ENCODE measurements at places on chromosomes 11 and 22.

DNA sequence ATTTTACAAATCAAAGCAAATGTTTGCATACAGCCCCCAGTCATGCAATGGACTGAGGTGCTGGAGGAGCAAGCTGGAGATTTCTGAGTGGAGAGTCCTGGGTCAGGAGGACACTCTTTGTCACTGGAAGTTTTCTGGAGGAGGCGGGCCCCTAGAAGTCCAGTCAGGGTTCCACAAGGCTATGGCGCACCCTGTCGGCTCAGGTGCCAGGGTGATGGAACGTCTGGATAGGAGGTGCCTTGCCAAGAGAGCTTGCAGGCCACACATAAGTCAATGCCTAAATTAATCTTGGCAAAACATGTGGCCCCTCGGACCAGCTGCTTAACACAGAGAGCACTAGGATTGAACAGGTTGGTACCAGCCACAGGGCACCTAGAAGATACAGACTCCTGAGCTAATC lies 174.7 kb upstream of the CADM1 start:
- DNase-seq, result no peak

DNA sequence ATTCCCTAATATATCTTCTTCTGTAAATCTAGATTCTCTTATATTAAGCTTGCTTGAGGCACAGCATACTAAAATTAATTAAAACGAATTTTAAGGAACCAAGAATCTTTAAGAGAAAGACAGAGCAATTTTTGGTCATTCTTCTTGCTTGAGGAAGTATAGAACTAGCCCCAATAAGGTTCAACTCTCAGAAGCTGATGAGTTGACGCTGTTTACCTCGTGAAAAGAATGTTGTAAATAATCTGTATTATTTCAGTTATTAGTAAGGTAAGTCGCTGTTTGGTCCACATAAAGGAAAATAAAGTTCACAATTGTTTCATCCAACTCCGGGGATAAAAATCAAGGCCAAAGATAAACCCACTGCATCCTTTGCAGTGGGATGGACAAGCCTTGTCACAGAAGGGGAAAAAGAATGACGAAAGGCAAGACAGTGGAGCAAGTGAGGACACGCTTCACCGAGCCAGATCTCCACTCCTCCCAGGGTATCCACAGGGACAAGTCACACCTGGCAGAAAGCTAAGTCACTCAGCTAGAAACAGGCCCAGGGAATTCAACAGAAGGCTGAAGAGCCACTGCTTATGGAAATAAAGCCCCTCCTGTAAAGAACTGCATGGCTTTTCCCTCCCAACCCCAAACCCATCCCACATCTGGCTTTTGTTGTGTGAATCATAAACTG lies 752 bp downstream of the POU2AF1 start:
- DNase-seq, result no peak

DNA sequence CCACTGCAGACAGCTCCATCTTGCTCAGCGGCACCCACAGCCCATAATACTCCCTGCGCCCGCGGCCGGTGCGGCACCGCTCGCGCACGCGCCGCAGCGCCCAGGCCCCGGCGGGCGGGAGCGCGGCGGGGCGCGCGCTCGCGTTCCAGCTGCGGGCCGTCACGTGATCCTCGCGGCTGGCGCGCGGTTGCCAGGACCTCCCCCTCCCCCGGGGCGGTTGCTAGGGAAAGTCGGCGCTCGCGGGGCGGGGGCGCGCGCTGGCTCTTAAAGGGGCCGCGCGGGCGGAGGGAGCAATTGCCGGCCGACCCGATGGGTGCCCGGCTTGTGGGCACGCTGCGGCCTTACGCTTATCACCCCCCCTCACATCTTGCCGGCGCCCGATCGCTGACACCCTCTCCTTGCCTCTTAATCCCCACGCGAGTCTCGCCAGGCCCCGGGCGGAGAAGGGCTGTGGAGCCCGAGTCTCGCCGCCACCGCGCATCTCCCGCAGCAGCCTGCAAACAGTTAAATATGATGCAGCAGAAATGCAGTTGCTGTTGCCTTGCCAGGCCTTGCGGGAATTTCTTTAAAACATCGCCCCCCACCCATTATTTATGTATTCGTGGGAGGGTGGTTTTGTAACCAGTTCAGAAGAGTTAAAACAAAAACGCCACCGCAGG lies at the start of gene CBX6:
TSS of gene CBX6 (minus strand) at position 45 of the 659 bp plus-strand sequence. CDS start at position 19, 26 bp downstream.
- peak; percentile 88 for DNase-seq

- DNase-seq, result no peak
These were observed 59.3 kb upstream of the NUP160 start for GRCh38 chr11:47907499-47907898.

- no peak for DNase-seq
These were observed 2.1 kb downstream of the CLDN25 start for GRCh38 chr11:113781682-113782081.

DNA sequence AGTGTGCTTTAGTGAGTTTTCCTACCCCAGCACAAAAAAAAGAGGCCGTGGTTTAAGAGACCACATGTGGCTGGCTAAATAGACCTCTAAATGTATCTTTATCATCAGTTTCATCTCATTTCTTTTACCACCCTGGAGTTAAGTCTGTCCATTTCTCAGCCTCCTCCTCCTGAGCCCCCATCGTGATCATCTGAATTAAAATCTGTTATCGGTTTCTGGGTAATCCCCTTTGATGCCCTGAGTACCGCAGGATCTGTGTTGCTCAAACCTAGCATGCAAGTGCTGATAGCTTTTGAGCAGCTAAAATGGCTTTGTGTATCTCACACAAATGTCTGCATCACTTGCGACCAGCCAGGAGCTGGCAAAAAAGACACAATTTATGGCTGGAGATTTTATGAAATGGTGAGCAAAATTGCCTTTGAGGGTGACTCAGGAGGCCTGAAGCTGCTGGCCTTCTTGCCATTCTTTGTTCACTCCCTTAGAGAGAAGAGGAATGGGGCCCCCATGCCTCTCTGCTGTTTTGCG lies 236.5 kb downstream of the NTM start:
- no peak for DNase-seq

DNA sequence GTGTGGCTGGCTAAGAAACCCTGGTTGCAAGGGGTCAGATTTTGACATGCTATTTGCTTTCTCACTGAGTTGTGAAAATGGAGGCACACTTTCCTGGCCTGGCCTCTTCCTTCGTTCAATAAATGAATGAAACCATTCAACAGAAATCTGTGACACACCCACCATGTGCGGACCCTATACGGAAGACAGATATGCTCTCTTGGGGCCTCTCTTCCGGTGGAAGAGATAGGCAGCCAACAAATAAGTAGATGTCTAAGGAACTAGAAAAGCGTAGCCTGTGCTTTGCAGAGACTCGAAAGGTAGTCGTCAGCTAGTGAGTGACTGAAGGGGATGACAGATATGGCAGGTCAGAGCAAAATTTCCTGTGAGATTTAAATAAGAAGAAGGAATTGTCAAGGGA lies 5.3 kb downstream of the KCNQ1OT1 start:
- no peak for DNase-seq

- DNase-seq, result no peak
These were observed 2.1 kb downstream of the PLAAT3 start for GRCh38 chr11:63612181-63612580.

GRCh38 chr11:724049-724777 lies 18.2 kb downstream of the EPS8L2 start:
- no peak for DNase-seq

- peak; percentile 22 for DNase-seq
These were observed 2.5 kb upstream of the TPST2 start for GRCh38 chr22:26592421-26592891.

DNA sequence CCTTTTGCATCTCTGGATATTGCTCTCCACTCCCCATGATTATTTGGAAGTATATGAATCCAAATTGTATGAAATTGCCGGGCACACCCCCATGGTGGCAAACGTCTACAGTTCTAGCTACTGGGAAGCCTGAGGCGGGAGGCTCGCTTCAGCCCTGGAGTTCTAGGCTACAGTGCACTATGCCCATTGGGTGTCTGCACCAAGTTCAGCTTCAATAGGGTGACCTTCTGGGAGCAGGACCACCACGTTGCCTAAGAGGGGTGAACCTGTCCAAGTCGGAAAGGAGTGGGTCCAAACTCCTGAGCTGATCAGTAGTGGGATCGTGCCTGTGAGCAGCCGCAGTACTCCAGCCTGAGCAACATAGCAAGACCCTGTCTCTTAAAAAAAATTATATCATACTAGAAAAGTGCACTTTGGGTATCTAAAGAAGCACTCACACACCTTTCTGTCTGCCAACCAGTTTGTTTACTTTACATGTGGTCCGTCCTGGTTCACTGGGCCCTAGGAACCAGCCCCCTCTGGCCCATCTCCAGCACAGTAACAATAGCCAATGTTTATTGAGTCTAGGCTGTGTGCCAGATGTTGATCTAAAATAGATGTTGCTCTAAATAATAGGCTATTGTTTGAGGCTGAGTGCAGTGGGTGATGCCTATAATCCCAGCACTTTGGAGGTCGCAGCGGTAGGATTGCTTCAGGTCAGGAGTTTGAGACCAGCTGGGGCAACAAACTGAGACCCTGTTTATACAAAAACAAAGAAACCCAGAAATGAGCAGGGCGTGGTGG lies 16.4 kb upstream of the KAT5 start:
- DNase-seq, result peak; percentile 58

DNA sequence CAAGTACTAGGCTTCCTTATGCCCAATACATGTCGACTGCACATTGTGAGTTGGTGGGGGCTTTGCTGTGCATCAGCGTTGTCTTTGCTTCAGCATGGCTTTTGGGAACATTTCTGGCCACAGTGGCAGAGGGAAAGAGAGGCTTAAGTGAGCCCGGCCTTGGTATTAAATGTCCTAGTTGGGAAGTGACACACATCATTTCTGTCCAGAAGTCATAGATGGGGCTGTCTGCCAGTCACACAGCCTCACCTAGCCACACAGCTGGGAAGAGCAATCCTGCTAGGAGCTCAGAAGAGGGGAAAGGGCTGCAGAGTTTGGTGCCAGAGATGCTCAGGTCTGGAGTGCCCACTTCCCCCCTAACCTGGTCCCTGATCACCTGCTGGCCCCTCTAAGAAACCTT lies 27.6 kb downstream of the TREH start:
- no peak for DNase-seq

- DNase-seq, result no peak
These were observed 103.1 kb upstream of the PITPNB start for GRCh38 chr22:28021998-28022660.

- DNase-seq, result no peak
These were observed 103.3 kb upstream of the PARVA start for GRCh38 chr11:12274056-12274455.

GRCh38 chr11:126992065-126992803 lies 8.3 kb downstream of the KIRREL3 start:
- DNase-seq, result no peak

DNA sequence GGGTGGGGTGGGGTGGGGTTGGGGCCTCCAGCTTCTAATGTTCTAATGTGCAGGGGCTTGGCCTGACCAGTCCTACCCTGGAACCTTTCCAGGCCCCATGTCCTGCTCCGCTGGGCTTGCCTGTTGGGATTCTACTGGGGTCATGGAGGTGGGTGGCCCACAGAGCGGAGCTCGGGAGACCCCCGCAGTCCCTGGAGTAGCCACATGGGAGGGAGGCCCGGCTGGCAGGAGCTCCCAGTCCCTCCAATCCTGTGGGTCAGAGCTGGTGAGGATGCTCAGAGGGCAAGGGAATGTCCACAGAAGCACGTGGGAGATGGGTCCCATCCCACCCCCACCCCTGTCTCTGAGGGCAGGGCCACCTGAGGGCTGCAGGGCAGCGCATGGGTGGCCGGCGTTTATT lies 2.9 kb downstream of the SEPTIN5 start:
- no peak for DNase-seq

DNA sequence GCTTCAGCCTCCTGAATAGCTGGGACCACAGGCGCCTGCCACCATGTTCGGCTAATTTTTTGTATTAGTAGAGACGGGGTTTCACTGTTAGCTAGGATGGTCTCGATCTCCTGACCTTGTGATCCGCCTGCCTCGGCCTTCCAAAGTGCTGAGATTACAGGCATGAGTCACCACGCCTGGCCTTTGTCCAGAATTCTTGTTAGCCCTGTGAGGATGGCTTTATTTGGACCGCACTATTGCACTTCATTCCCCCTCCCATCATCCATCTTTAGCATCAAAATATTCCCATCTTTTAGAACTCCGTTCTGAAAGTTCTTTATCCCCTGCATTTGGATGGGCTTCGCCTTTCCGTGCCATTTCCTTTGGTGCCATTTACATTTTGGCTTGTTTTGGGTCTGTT lies 2.6 kb downstream of the SAMM50 start:
- no peak for DNase-seq

- no peak for DNase-seq
These were observed 519.6 kb downstream of the NTM start for GRCh38 chr11:131889760-131890581.

GRCh38 chr22:37303821-37304274 lies 21.5 kb downstream of the CYTH4 start:
- DNase-seq, result peak; percentile 68

GRCh38 chr11:108241330-108242037 lies 18.6 kb downstream of the ATM start:
- DNase-seq, result no peak

DNA sequence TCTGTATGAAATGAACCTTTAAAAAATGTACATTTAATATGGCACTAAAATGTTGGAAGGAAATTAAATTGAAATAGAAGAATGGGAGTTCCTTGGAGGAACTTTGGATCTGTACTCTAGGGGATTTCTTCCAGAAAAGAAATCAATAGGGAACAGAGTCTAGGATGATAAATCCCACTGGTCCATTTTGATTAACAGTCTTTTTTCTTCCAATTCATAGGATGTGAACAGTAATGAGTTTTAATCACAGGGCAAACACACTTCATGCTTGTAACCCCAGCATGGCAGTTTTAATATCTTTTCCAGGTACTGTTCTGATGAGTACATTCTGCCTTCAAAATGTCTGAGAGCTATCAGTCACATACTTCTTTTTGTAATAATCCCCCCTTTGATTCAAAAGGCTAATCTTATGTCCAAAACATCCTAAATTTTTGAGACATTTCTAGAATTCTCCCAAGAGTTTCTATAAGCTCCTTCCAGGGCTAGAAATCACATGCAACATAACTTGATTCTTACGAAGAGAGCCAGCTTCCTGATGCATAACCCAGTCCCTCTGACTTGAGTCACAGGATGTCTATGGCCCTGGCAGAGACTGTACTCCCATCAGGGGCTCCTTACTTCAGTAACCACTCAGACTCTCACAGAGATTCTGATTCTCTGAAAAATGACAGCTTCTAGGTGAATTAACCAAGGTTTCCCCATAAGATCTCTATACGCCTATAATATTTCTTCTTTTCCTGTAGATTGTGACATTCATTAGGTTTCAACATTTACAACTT lies 112.9 kb downstream of the SLC36A4 start:
- no peak for DNase-seq

- DNase-seq, result no peak
These were observed 44.3 kb upstream of the PAX6 start for GRCh38 chr11:31855466-31855865.

DNA sequence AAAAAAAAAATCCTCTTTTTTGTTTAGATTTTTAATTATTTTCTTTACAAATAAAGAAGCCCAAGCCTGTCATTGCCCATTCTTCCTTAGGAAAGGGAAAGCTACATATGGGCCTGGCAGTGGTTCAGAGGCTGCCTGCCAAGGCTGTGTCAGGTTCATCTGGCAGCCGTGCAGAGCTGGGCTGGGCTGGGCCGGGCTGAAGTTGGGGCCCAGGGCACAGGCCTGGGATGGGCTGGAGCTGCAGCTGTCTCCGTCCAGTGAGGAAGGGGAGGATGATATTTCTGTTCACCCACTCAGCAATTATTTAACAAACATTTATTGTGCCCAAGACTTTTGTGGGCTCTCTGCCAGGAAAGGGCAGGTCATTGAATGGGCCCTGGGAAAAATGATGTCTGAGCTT lies 4.6 kb downstream of the PRR5L start:
- no peak for DNase-seq

GRCh38 chr11:11978792-11979487 lies 29.5 kb downstream of the DKK3 start:
- DNase-seq, result peak; percentile 25
